Activated T-cell treated with anti-CD3 and anti-CD28 coated beads, Interleukin-2, amount 50 U/mL, for 72 hours (primary cell): ENCODE measurements at places on chromosomes 2 and 18. TPM values are rescaled to one million over a fixed set of nuclear protein-coding genes. Genes with fewer than 3 reads are reported as not detected.

DNA sequence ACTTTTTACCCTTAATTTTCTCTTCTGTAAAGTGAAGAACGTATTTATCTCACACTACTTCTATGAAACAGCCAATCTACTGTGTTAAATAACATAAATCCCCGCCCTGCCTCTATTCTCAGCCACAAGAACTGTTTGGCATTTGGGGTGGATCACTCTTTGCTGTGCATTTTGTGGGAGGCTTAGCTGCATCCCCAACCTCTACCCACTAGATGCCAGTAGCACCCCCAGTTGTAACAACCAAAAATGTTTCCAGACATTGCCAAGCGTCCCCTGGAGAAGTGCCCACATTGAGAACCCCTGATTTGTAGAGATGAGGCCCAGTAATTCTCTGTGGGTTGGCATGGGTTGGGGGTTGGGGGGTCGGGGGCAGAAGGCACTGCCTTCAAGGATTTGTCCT, 94.7 kb upstream of the BOD1L2 start:
- peaks cover 4% of the 10 kb centered on the region for H3K36me3 ChIP-seq
- H3K4me1 ChIP-seq, result no peaks in the 10 kb centered on the region
- no peak overlapping the region for H3K27ac ChIP-seq

DNA sequence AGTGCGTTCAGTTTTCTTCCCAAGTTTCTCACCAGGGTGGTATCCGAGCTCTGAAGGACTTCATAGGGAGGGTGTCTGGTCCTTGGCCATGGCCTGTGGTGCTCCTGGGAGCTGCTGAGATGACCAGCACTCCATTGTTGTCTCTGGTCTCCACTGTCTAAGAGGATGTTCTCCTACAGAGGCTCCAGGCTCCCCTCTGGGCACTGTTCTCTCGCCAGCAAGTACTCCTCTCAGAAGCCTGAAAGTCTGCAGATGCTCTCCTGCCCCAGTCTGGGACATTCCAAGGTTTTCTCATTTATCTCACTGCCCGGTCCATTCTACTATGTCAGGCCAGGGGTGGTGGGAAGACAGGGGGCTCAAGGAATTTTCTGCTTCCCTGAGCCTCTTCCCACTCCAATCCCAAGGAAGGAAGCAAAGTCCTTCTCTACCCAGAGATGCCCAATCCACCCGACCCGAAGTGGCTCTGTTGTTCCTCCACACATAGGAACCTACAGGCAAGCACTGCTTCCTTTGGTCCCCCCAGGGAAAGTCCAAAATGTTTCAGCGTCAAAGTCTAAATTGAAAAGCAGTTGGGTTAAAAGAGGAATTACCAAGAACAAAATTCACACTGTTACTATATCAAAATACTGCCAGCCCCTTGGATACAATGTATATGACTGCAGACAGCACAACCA, 110.5 kb downstream of the GYPC start:
- no peak overlapping the region for H3K4me3 ChIP-seq
- H3K36me3 ChIP-seq, result no peaks in the 10 kb centered on the region
- H3K27me3 ChIP-seq, result no peaks in the 10 kb centered on the region
- H3K27ac ChIP-seq, result no peak overlapping the region
- no peak for DNase-seq
- H3K4me1 ChIP-seq, result peaks cover 45% of the 10 kb centered on the region

DNA sequence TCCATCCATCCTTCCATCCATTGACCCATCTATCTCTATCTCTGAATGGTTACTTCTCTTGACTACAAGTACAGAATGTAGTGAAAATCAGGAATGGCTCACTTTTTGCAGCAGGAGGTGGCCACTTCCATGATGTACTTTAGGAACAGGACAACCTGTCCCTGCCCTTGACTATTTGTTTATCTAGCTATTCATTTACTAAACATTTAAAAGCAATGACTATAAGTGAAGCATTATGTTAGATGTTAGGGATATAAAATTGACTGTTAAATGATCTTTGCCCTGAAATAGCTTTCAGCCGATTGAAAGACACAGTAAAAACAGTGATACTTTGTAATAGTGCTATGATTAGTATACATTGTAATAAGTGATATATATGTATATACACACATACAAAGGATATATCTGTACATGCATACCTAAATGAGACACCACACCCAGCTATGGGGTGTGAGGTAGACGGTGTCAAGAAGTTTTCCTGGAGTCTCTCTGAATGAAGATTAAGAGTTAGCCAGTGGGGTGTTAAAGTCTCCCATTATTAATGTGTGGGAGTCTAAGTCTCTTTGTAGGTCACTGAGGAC, 68.5 kb downstream of the C18orf54 start:
- DNase-seq, result no peak
- no peak overlapping the region for H3K4me3 ChIP-seq
- H3K27me3 ChIP-seq, result peaks cover 24% of the 10 kb centered on the region
- H3K27ac ChIP-seq, result no peak overlapping the region
- H3K36me3 ChIP-seq, result no peaks in the 10 kb centered on the region

- no peak overlapping the region for H3K27ac ChIP-seq
- no peak overlapping the region for H3K4me3 ChIP-seq
- no peaks in the 10 kb centered on the region for H3K4me1 ChIP-seq
- no peak for DNase-seq
Observed at GRCh38 chr18:49704334-49704733, 109.0 kb downstream of the ACAA2 start.

- H3K4me3 ChIP-seq, result no peak overlapping the region
- no peak for DNase-seq
- no peaks in the 10 kb centered on the region for H3K27me3 ChIP-seq
- no peaks in the 10 kb centered on the region for H3K4me1 ChIP-seq
- no peaks in the 10 kb centered on the region for H3K36me3 ChIP-seq
Observed at GRCh38 chr2:150167711-150168110, 319.8 kb downstream of the RND3 start.

DNA sequence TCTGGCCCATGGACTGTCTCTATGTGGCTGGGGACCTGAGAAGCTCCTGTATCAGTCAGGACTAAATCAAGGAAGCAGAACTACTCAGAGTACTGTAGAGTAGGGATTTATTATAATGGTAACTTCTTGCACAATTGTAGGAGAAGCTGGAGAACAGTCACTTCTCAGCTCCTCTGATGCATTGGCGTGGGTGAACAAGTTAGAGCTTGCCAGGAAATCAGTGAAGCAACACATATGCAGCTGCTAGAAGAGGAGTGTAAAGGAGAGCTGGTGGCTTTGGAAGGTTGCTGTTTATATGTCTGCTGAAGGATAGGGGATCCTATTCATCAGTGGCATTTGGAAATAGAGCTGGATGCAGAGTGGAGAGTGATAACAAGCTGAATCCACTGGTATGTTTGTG, 215.5 kb upstream of the CWC22 start:
- no peak overlapping the region for H3K4me3 ChIP-seq
- H3K27me3 ChIP-seq, result no peaks in the 10 kb centered on the region
- H3K27ac ChIP-seq, result no peak overlapping the region
- H3K4me1 ChIP-seq, result no peaks in the 10 kb centered on the region
- H3K36me3 ChIP-seq, result no peaks in the 10 kb centered on the region

DNA sequence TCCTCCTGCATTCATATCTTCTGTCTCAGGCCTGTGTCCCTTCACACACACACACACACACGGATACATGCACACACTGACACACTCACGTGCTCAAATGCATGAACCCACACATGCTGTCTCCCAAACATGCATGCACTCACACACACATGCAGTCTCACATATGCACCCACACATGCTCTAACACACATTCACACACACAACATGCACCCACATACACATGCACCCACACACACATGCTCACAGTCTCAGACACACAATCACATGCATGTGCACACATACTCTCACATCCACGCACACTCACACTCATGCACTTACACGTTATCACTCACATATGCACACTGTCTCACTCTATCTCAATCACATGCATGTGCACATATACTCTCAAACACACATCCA, 1.9 kb upstream of the CD226 start:
- no peaks in the 10 kb centered on the region for H3K27me3 ChIP-seq
- DNase-seq, result no peak
- H3K36me3 ChIP-seq, result peaks cover 40% of the 10 kb centered on the region
- H3K4me1 ChIP-seq, result peaks cover 20% of the 10 kb centered on the region

DNA sequence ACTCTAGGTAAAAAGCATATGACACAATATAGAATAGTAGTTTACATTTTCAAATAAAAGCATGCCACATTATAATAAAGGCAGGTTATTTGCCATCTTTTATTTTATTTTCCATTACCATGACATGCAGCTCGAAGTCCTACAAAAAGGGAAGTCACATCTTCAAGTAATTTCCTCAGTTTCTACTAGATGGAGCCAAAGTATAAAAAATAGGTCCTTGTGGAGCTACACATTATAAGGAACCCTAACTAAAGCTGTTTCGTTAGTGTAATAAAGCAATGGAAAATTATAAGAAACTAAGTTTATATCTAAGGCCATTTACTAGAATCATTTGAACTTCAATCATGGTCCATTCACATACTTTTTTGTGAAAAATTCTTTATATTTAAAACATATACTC, 674.5 kb downstream of the KCNJ3 start:
- no peak for DNase-seq
- no peaks in the 10 kb centered on the region for H3K27me3 ChIP-seq
- H3K4me3 ChIP-seq, result no peak overlapping the region
- no peak overlapping the region for H3K27ac ChIP-seq

DNA sequence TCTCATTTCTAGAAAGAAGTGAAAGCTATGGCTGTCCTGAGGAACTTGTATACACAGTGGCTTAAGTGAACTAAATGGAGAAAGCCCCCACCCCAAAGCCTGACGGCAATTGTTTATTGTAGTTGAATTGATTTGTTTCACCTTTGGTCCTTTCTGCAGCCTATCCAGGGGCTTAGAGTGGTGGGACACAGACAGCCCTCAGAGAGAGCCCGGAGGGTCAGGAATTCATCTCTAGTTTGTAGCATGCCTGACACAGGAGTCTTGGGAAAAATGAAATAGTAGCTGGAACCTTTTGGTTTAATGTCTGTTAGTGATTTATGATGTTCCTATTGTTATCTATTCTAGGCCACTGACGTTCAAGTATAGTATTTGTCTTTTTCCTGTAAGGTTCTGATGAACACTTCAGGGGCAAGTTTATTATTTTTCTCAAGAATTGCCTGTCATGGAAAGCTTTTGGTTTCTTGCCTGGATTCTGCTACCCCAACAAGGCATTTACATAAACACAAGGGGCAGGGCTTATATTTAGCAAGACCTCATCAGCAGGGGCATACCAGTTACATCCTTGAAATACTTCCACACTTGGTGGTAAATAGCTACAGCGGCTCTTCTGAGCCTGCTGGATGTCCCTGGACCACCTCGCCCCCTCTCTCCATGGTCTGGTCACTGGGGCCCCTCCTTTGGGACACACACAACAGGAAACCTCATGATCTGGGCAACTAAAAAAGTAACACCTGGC, 44.4 kb downstream of the KCNE4 start:
- H3K27ac ChIP-seq, result no peak overlapping the region
- peaks cover 7% of the 10 kb centered on the region for H3K27me3 ChIP-seq
- no peaks in the 10 kb centered on the region for H3K36me3 ChIP-seq
- no peaks in the 10 kb centered on the region for H3K4me1 ChIP-seq
- no peak overlapping the region for H3K4me3 ChIP-seq

GRCh38 chr18:58895385-58895784, 30.7 kb downstream of the ZNF532 start:
- no peak overlapping the region for H3K4me3 ChIP-seq
- H3K4me1 ChIP-seq, result peaks cover 20% of the 10 kb centered on the region
- no peaks in the 10 kb centered on the region for H3K36me3 ChIP-seq
- H3K27me3 ChIP-seq, result peaks cover 28% of the 10 kb centered on the region
- H3K27ac ChIP-seq, result no peak overlapping the region
- DNase-seq, result no peak

DNA sequence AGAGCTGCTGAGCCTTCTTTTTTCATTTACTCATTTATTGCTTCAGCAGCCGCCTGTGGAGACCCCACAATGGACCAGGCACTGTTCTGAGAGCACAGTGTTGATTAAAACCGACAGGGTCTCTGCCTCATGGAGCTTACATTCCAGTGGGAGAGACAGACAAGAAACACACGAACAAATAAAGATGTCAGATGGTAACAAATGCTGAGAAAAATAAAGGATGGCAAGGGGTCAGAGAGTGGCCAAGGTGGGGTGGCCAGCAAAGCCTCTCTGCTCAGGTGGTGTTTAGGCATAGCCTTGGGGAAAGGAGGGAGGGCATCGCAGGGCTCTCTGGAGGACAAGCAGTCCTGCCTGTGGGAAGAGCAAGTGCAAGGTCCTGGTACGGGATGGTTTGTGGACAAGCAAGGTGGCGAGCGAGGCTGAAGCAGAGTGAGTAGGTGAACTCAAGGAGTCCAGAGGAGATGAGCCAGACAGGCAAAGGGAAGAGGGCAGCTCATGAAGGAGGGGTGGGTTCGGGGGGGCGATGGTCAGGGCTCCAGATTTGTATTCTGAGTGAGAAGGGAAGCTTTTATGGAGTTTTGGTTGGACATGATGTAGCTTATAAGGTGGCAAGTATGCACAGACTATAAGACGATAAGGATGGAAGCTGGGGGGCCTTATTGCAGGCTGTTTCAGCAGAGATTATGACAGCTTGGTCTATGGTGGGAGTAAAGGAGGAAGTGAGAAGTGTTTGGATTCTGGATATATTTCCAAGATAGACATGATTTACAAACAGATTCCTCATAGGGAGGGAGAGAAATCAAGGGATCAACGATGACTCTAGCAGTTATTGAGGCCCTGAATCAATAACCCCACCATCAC, 8.8 kb upstream of the ITGB6 start:
- no peak for DNase-seq
- H3K27me3 ChIP-seq, result peaks cover 14% of the 10 kb centered on the region
- H3K36me3 ChIP-seq, result no peaks in the 10 kb centered on the region
- peaks cover 49% of the 10 kb centered on the region for H3K4me1 ChIP-seq
- H3K27ac ChIP-seq, result no peak overlapping the region

DNA sequence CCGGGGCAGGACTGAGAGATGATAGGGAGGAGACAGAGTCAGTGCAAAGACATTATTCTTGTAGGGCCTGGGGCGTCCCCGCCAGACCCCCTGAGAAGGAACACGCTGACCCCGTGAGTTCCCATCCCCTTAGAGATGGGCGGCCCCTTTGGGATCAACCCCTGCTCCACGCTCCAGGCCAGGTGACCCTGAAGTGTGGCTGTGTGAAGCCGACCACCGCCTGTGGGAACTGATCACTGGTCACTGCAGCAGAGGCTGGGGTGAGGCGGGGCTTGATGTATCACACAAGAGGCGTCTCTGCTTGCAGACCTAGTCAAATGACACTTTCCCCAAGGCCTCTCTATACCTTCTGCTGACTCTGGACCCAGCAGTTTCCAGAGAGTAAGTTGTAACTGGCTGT, 157.4 kb upstream of the TWIST2 start:
- H3K4me1 ChIP-seq, result no peaks in the 10 kb centered on the region
- H3K4me3 ChIP-seq, result no peak overlapping the region
- peaks cover 13% of the 10 kb centered on the region for H3K27me3 ChIP-seq
- H3K36me3 ChIP-seq, result no peaks in the 10 kb centered on the region

Gene RAX
- total RNA-seq, result not detected

Gene TTC39C
- 41.3 TPM for total RNA-seq

Gene HMSD
- 68.8 TPM for total RNA-seq

Gene PAX3
- not detected for total RNA-seq

Gene CPS1
- 3.3 TPM for total RNA-seq

Gene AFF3
- total RNA-seq, result 2.6 TPM

Gene ADRA2B
- total RNA-seq, result 1.7 TPM
